ENCODE measurements at places on chromosomes 7 and 10.

GRCh38 chr10:124012583-124012982, 80.8 kb downstream of the CHST15 start:
- no peak for DNase-seq

DNA sequence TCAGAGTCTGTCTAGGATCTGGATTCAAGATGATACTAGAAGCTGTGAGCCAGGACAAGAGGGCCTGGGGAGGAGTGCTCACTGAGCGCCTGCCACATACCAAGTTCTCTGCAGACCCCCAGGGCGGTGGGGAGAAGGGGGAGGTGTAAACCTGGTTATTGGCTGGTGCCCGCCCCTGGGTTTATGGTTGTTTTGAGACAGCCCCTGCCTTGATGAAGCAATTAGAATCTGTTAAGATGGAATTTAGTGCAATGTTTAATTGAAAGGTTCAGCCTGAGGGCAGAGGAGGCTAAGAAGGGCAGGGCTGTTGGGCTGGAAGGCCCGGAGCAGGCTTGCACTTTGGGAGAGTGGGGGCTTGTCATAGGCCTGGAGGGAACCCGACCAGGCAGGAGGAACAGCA, 42.7 kb downstream of the PRF1 start:
- no peak for DNase-seq

- DNase-seq: no peak
Observed at GRCh38 chr7:582931-583330, 63.3 kb upstream of the PDGFA start.

GRCh38 chr7:94049615-94050014, 45.5 kb upstream of the BET1 start:
- no peak for DNase-seq

DNA sequence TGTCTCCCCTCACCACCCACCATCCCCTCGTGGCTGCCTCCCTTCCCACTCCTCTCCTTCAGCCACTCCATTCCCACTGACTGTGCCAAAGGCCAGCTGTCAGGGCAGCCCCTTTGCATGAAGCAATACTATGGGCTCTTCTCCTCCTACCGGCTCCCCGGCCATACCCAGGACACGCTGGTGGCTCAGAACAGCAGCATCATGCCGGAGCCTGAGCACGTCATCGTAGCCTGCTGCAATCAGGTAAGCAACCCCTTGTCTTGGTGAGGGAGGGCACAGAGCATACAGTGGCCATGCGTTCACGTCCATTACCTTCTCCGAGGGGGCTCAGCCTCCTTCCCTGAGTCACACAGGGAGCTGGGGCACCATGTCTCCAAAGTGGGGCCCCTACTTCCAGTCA, 11.6 kb downstream of the CHAT start:
- DNase-seq: no peak

GRCh38 chr10:1432161-1432560, 305.2 kb downstream of the ADARB2 start:
- no peak for DNase-seq

- no peak for DNase-seq
Observed at GRCh38 chr10:57367412-57367811, 900.3 kb downstream of the IPMK start.

- no peak for DNase-seq
Observed at GRCh38 chr7:5694221-5694754, 87.2 kb downstream of the RNF216 start.

- DNase-seq: no peak
Observed at GRCh38 chr10:104502907-104503306, 138.2 kb upstream of the SORCS3 start.

DNA sequence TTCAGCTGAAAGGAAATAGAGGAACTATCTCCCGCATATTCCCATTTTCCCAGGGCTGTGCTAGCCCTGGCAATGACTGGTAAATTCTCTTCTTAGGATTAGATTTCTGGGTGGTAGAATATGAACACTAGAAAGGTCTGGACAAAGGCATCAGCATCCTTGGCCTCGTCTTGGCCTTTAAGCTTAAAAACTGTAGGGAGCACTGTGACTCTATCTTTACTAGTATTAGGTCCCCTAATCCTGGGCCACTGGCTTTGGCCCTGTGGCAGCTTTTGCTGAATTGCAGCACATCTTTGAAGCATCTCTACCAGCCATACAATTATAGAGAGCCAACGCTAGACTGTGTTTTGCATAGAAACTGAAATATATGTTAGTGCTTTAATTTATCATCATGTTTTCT, 41.5 kb upstream of the EBLN1 start:
- DNase-seq: no peak

DNA sequence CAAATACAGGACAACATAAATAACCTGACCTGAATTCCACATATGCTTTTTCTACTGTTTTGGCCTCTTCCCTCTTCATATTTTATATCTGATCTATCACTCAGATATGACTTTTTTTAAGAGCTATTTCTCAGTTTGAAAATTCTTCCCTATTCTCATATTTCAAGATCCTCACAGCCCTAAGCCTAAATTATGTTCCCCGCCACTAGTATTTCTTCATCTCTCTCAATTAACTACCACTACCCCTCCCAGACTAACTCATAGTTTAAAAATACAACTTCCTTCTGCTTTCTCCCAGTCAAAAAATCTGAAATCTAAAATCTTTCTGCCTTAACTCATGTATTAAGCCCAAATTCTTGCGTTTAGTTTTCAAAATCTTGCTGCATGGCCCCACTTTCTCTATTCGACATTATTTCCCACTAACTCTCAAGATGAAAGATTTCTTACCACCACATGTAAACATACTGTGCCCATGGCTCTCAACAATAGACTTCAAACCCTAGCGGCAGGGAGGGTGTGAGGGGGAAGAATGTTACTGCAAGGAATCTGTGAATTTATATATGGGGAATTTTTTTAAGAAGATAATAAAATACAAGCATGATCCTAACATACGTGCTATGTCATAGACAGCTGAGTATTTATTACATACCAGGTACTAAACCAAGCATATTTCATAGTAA, 64.6 kb downstream of the TFEC start:
- DNase-seq: no peak

GRCh38 chr7:111785076-111785475, 222.8 kb upstream of the IMMP2L start:
- DNase-seq: no peak

- no peak for DNase-seq
Observed at GRCh38 chr10:85100495-85100894, 772.1 kb downstream of the CCSER2 start.

GRCh38 chr10:100621360-100622205, 85.8 kb downstream of the HIF1AN start:
- DNase-seq: peak; percentile 52

DNA sequence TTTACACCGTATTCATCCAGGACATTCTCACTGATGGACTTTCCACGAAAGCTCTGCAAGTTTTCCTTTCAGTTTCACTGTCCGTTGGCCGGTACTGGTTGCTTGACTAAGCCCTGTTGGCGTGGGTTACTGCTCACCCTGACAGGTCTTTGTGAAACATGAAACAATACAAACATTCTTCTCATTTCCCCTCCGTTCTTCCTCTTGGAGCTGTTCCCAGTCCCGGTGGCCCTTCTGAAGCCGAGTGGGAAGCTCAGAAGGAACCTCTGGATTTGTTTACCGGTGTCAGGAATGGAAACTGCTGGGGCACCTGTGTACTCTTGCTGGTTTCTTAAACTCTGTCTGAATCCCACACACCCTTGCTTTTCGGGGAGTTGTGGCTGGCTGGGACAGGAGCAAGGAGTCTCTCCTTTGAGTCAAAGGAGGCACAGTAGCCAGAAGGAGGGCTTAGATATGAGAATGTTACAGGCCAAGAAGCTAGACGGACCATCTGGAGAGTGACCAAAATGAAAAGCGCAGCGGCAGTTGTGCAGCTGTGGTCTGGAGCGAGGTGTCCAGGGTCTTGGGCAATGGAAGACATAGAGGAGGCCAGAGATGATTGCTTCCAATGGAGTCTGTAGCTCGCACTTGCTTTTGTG, 45.7 kb downstream of the LYZL2 start:
- DNase-seq: no peak

GRCh38 chr10:93072713-93073538, 767 bp upstream of the CYP26A1 start:
- peak; percentile 56 for DNase-seq

DNA sequence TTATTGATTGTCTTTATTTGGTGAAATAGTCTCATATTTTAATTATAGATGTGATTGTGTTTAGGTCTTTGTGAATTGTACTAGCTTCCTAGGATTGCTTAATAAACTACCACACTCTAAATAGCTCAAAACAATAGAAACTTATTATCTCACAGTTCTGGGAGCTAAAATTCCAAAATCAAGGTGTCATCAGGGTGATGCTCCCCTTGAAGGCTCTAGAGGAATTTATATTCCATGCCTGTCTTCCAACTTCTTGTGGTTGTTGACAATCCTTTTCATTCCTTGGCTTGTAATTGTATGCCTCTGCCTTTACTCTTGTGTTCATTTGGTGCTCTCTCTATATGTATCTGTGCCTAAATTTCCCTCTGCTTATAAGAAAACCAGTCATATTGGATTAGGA, 155.3 kb upstream of the AKR1E2 start:
- DNase-seq: no peak

DNA sequence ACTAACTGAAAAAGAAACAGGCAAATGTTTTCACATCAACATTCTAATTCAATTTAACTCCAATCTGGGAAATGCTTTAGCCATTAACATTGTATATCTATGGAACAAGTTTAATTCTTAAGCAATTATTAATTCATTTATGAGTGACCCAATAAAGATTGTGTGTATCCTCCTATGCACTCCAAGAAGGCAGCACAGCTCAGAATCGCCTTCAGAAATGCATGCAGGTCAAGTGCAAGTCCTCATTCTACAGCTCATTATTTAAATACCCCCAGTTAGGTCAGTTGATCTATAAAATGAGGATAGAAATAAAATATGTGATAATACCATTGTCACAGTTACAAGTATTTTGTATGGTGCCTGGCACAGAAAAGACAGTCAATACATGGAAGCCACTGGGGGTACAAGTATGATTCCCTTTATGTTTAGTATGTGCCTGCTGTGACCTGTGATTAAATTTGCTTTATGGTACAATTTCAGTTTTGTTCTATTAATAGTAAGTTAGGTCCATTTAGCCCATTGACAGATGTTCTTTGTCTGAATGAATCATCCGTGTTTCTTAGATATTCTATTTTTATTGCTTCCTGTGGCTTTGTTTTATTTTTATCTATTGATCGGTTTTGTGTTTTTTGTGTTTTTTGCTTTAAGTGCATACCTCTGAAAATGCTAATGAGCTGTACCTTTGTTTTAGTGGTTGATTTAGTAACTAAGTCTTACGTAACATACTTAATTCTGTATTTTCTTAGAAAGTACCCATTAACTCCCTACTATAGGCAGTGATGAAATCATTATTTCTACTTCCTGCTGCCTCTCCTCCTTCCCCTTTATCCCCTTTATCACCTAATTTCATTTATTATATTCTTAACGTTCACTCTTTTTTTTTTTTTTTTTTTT, 42.8 kb downstream of the CPXM2 start:
- DNase-seq: no peak

GRCh38 chr10:52318822-52319464, 4.9 kb downstream of the DKK1 start:
- DNase-seq: no peak

- no peak for DNase-seq
Observed at GRCh38 chr7:101567230-101567629, 61.9 kb downstream of the MYL10 start.

- no peak for DNase-seq
Observed at GRCh38 chr10:112713411-112713810, 236.6 kb upstream of the TCF7L2 start.

DNA sequence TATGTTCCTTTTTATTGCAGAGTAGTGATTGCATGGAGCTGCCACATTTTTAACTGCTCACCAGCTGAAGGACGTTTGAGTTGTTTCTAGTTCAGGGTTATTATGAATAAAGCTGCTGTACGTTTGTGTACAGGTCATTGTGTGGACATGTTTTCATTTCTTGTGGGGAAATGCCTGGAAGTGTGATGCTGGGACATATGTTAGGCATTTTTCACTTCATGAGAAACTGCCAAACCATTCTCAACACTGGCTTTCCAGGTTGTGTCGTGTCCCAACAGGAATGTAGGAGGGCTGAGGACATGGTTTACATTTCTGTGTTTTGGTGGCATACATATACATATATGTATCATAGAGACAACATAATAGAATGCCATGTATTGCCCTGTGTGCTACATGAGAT, 73.0 kb downstream of the NEURL1 start:
- no peak for DNase-seq

- DNase-seq: no peak
Observed at GRCh38 chr7:69622014-69622835, 23.9 kb downstream of the AUTS2 start.

DNA sequence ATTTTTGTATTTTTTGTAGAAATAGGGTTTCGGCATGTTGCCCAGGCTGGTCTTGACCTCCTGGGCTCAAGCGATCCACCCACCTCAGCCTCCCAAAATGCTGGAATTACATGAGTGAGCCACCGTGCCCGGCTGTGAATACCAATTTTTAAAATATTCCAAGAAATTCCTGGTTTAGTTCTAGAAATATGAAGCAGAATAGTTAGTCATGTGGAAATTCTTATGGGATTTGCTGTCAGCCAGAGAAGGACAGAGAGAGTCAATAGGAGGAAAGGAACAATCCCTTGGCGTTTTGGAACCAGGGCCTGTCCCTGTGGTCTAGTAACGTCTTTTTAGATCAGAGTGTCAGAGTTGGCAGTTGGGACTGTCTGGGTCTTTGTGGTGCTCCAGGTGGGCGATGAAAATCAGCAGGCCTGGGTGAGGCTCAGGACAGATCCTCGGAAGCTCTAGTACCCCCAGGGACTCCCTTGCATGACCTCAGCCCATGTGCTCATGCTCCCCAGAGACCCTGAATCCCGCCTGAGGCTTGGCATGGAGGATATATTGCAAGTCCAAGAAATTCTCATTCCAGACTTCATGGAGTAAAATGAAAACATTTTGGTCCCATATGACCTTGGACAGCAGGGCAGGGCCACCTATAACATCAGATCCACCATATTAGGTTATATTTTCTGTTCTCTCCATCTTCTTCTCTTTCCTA, 7.8 kb downstream of the NODAL start:
- DNase-seq: no peak

- no peak for DNase-seq
Observed at GRCh38 chr10:130371666-130372065, 235.5 kb downstream of the GLRX3 start.

- peak; percentile 19 for DNase-seq
Observed at GRCh38 chr7:69412331-69413146, 185.7 kb upstream of the AUTS2 start.

DNA sequence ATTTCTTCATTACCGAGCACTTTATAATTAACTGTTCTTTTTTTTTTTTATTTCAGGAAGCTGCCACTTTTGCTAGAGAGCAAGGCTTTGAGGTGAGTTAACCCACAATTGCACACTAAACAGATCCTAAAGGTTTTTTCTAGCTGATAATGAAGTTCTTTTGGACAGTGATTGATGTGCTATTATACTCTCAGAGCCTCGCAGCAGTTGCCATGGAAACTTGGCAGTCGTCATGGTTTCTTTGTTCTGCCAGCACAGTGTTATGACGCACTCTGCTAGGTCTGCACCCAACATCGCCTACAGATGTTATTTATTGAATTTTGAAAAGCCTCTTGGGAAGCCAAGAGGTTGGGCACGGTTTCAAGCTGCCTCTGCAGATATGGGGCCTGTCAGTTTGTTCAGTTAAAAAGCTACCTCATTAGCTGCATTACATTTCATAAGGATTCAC, 237.2 kb upstream of the KAT6B start:
- peak; percentile 80 for DNase-seq

- peak; percentile 73 for DNase-seq
Observed at GRCh38 chr10:119079599-119080520, 757 bp downstream of the EIF3A start.

Measured in activated T-cell treated with anti-CD3 and anti-CD28 coated beads, Interleukin-2, amount 50 U/mL, for 48 hours (primary cell).